ENCODE measurements at places on chromosomes 12 and 14.

- no peak for DNase-seq
Measured at GRCh38 chr14:91029456-91030217, 30.8 kb downstream of the RPS6KA5 start.

DNA sequence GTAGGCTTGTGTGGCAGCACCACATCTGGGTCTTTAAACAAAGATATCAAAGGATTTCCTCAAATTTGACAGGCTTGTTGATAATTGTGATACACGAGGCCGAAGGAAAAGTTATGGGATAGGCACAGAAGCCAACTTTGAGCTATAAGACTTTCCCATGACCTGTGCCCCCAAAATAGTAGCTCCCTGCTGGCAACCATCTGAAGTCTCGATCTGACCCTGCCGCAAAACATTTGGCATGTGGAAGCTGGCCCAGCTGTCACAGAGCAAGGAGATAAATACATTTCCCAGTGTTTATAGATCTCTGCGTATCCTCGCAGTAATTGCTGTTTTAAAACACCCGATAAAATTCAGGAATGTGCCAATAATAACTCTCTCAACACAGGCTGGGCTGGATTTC, 26.4 kb upstream of the RGS6 start:
- DNase-seq, result no peak

GRCh38 chr12:49529414-49529813, 9.4 kb upstream of the KCNH3 start:
- no peak for DNase-seq

DNA sequence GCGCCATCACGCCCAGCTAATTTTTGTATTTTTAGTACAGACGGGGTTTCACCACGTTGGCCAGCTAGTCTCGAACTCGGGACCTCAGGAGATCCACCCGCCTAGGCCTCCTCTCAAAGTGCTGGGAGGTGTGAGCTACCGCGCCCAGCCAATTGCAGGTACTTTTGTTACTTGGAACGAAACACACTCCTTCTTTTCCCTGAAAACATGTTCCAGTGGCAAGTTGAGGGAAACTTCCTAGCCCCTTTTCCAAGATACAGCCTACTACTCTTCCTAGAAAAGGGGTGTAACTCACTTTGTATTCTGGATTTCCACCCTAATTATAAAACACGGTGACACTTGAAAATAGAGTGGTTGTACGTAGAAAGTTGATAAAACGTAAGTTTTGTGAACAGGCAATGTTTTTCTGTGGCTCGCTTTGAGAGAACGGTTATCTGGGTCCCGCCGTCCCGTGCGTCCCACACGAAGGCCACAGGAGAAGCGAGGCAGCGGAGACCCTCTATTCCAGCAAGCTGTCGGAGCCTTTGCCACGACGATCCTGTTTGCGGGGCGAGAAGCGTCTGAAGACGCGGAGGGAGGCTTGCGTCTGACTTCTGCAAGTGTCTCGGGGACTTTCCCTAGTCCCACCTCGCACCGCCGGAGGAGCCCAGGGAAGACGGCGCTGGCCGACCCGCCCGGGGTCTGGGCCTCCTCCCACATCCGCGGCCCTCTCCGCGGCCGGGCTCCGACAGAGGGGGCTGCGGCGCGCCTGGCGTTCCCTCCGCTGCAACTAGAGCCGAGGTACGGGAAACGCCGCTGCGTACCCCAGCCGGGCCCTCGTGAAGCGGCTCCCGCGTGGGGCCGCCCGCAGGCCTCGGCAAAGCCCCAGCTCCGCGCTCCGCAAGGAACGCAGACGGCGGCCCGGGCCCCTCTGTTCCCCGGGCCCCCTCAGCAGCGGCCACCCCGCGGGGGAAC, 745 bp downstream of the CDCA4 start:
- peak; percentile 26 for DNase-seq

DNA sequence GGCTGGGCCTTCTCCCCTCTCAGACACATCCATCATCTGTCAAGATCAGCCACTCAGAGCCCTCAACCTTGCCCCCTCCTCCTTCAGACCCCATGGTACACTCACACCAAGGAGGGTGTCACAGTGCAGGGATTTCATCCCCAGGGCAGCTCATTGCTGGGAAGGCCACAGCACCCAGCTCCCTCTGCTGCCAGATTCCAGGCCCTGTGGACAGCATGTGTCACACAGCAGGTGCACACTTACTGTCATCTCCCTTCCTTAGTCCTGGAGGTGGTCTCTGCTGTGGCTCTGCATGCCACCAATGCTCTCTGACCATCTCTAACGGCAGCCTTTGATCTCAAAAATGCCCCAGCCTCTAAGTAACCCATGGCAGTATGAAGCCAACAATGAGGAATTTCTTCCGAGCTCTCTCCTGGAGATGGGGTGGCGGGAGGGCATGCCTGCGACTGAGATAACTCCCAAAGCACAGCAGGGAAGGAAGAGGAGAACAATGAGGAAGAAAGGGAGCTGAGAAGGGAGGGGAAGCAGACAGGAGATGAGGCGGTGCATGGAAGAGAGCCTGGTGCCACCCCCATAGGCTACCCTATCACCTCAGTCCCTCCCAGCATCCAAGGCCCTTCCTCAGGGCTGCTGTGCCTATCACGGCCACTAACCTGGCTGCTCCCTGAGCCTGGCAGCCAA, 101.0 kb downstream of the SINHCAF start:
- no peak for DNase-seq

GRCh38 chr12:112183141-112184021, 58.0 kb downstream of the TRAFD1 start:
- no peak for DNase-seq

DNA sequence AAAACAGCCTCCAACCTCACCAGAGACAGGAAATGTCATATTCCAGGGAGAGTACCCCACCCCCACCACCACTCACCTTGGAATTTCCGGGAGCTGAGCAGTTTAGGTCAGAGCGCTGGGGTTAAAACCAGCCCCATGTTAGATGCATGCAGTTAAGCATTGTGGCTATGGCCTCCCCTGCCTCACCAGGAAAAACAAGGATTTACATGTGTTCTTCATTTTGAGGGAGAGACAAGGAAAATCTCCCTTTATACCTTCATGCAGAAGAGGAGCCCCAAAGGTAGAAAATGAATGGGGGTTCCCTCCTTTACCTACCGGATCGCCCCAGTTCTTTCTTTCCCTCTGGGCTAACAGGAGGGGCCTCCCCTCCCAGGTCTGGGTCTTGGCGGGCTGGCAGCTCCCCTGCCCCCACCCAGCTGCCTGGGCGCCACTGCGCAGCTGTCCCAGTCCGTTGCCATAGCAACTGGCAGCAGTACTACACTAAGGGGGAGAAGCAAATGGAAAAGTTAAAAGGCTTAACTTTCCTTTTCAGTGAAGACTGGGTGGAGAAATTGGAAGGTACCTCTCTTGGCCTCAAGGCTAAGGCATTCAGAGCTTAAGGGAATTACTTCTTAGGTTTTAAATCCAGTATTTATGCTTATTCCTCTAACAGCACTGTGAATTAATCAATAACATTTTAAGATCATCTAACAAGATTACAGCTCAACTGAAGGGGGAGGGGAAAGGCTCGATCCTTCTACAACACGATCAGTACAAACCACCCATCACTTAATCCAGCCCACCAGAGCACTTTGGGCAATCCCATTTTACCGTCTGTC, 20.5 kb downstream of the CBX5 start:
- peak; percentile 88 for DNase-seq

DNA sequence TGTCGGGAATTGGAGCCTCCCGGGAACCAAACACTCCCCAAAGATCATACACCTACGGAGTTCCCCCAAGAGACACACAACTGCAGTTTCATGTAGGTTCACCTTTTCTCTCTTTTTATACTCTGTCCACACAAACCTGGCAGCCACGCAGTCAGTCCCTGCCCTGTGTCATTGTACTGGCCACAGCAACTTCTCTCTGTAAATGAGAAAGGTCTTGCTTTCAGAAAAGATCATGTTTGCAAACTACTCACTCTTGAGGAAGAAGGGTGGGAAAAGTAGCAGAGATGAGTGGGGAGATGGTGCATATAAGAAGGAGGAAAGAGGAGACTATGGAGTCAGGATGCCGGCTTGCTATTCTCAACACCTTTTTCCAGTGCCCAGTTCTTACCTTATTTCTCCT, 10.4 kb downstream of the ANG start:
- no peak for DNase-seq

DNA sequence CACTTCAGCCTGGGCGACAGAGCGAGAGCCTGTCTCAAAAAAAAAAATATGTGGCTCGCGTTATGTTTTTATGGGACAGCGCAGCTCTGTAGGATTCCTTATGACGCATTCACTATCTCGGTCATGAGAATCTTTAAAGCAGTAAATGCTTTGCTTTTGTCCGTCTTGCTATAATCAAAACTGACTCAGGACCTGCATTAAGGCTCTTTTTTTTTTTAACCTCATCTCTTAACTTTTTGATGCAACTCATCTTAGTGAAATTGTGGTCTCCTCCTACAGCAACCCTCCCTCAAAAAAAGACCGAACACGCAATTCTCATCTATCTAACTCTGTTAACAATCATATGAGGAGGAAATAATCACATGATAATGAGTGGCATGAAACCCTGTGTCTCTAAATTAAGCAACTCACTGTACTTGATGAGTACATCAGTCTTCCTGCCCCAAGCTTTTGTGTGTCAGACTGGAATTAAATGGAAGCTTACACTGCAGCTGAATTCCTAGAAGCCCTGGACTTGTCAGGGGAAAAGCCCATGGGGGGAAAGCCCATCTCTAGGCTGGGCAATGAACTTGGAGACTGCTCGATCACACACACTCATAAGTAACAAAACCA, 4.3 kb downstream of the P2RX4 start:
- no peak for DNase-seq

GRCh38 chr14:95174184-95174792, 17.0 kb upstream of the DICER1 start:
- DNase-seq, result no peak

DNA sequence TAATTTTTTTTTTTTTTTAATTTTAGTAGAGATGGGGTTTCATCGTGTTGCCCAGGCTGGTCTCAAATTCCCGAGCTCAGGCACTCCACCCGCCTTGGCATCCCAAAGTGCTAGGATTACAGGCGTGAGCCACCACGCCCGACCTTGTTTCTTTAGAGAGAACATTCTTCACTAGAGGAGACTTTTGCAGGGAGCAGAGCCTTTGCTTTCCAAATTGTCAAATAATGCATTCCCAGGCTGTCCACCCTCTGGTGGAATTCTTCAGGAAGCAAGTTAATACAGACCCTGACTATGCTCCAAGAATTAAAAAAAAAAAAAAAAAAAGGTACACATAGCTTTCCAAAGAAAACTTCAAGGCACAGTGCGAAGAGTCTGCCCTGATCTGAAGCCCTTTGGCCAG, 6.8 kb downstream of the ALDH1L2 start:
- no peak for DNase-seq

DNA sequence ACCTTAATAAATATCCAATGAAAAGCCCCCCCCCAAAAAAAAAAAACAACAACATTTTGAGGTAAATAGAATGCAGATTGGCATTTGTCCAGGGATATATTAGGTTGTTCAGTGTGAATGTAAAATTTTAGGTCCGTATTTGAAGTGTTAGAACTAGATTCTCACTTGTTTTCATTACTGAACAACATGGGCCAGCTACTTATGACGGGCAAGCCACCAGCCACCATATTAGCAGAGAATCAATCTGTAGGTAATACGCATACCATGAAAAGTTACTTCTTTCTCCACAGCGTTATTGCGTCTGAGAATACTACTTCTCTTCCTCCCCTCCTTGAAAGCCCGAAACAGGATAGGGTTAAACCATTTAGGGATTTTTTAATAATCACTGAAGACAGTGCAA, 5.4 kb downstream of the FLRT2 start:
- DNase-seq, result no peak

DNA sequence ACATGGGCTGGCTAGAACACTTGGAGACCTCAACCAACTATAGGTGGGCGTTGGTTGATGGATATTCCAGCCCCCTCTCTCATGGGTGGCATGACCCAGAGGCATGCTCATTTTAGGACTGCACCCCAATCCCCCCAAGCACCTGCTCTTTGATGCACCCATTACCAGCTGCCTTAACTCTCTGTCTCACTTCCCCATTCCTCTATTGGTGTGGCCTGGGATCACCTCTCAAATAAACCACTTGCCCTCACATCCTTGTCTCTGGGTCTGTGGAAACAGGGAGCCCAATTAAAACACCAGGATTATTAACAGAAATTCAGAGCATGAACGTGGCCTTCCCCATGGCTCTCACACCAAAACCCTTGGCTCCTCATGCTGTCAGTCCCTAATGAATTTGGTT, 202.3 kb upstream of the NOS1 start:
- DNase-seq, result no peak
